ENCODE measurements at places on chromosomes 5 and 9.

DNA sequence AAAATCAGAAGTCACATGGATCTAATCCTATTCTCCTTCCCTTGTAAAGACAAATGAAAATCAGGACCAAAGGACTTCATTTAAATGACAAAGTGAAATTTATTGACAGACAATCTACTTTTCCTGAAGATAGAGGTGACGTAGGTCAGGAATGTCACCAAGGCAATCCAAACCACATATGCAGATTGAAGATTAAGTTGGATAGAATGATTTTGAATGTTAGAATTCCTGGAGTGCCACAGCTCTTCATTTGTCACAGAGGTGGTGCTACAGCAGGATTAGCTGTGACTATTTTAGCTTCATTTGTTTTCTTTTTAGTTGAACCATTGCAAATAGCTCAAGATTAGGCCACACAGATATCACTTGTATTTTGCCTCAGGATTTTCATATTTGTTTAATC is 736.0 kb upstream of the ARRDC3 start:
- DNase-seq = no peak
- no peaks in the 10 kb centered on the region for H3K4me1 ChIP-seq
- no peaks in the 10 kb centered on the region for H3K27me3 ChIP-seq

GRCh38 chr5:96459313-96460121 is 26.5 kb upstream of the PCSK1 start:
- H3K27me3 ChIP-seq = no peaks in the 10 kb centered on the region
- no peaks in the 10 kb centered on the region for H3K4me1 ChIP-seq

DNA sequence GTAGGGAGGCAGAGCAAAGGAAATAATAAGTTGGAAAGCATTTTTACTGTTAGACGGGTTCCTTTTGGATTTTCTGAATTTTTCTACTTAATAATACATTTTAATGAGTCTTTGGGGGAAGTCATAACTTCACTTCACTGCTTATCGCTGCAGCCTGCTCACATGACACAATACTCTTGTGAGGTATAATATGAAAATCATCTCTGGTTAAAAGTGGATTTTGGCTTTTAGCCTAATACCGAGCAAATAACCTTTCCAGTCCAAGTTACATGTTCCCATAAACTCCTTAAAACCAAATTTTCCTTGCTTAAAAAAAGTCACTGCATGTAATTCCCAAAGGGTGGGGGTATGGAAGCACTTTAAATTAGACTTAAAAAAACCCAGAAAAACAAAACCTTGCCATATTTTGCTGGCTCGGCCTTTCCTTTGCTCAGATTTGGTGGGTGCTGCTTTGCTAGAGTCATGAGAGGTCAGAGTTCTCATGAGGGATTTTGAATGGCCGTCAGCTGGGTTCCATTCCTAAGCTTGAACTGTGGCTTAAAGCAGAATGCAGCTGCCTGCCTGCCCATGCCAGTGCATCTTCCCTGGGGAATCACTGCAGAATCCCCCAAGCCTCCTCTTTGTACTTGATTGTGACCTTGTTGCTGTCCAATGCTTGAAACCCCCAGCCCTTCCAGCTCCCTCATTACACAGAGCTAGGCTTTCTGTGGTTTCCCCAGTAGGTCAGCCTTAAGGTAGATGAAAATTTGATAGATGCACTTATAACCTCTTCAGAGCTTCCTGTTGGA is 331.8 kb downstream of the KDM4C start:
- no peak overlapping the region for H3K27ac ChIP-seq
- no peak for DNase-seq
- H3K27me3 ChIP-seq = no peaks in the 10 kb centered on the region
- no peak overlapping the region for H3K4me3 ChIP-seq
- H3K36me3 ChIP-seq = peaks cover 28% of the 10 kb centered on the region
- H3K4me1 ChIP-seq = no peaks in the 10 kb centered on the region

DNA sequence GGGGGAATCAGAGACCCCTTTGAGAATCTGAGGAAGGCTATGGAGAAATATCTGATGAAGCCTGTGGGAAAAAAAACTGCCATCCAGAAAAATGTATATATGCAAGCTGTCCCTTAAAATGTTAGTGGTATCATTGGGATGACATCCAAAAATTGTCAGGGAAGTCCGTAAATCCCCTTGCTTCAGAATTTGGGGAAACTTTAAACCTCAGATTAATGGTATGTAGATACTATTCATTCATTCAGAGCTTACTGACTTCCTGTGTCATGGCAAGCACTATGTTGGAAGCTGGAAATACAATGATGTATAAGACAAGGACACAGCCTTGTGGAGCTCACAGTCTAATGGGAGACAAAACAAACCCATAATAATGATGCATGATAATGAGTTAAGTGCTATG is 10.9 kb upstream of the MOB3B start:
- no peaks in the 10 kb centered on the region for H3K27me3 ChIP-seq
- peak overlapping the region; percentile 90 for H3K27ac ChIP-seq
- H3K4me3 ChIP-seq = no peak overlapping the region
- no peaks in the 10 kb centered on the region for H3K36me3 ChIP-seq
- peaks cover 12% of the 10 kb centered on the region for H3K4me1 ChIP-seq

DNA sequence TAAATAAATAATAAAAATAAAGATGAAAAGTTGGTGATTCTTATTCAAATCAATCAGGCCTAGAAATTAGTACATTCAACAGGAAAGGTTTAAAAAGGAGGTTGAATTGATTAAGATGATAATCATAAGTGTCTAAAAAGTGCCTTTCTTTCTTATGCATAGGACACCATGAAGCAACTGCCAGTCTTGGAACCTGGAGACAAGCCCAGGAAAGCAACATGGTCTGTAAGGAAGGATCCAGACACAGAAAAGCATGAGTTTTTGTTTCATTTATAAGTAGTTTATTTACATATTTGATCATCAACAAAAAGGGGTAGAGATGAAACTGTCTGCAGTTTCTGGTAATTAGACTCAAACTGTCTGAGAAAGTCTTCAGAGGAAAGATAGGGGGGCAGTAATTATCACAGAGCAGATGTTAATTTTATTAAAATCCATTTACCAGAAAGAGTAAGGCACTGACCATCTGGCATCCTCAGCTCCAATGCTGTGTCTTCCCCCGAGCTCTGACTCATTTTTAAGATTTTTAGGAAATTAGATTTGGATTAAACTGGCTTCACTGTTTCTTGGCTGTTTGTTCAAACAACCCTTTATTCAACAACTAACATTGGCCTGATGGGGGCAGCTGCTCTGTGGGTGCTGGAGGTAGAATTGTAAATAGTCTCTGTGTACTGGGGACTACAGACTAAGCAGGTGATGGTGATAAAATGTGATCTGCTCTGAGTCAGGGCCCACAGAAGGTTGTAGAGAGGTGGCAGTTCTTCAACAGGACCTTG is 2.7 kb downstream of the RABEPK start:
- no peak for DNase-seq
- no peak overlapping the region for H3K4me3 ChIP-seq
- peaks cover 27% of the 10 kb centered on the region for H3K4me1 ChIP-seq
- no peaks in the 10 kb centered on the region for H3K36me3 ChIP-seq
- H3K27me3 ChIP-seq = no peaks in the 10 kb centered on the region
- H3K27ac ChIP-seq = no peak overlapping the region
